ENCODE measurements at places on chromosomes 12 and 14.

- DNase-seq = no peak
Observed at GRCh38 chr12:48336564-48336963, 14.2 kb downstream of the ZNF641 start.

DNA sequence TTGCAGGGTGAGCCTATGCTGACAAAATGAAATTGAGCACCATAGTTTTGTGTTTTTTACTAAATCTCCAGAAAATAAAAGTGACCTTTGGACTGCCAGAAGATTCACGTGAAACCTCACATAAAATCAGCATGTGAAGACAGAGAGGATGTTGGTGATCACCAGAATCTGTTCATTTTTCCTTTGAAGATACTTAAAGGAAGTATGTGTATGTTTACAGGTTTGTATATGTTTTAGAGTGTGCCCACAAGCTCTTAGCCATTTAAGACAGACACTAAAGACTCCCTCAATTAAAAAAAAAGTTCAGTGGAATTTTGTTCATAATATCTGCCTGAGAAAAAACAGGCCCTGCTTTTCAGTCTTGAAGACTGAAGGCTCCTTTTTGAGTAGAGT lies 25.9 kb downstream of the DDX47 start:
- DNase-seq = peak; percentile 38

DNA sequence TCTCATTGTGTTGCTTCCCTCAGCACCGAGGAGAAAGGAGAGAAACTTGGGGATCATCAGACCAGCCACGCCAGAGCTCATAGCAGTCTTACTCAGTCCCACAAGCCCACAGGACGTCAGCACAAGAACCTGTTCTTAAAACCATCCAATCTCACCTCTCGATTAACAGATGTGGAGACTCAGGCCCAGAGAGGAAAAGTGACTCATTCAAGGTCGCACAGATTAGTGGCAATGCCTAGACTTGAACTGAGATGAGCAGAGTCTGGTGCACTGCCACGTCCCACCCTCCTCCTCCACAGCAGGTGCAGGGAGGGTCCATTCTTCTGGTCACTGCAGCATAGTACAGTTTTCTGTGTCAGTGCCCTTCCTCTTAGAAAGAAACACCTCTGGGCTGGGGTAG lies 154.9 kb upstream of the PZP start:
- no peak for DNase-seq

- no peak for DNase-seq
Observed at GRCh38 chr12:74647256-74647655, 109.6 kb downstream of the ATXN7L3B start.

- DNase-seq = no peak
Observed at GRCh38 chr14:104473649-104474494, 105.7 kb upstream of the C14orf180 start.

GRCh38 chr14:30317729-30318128 lies 241.2 kb upstream of the G2E3 start:
- DNase-seq = no peak

- no peak for DNase-seq
Observed at GRCh38 chr12:84036912-84037311, 875.7 kb downstream of the SLC6A15 start.

DNA sequence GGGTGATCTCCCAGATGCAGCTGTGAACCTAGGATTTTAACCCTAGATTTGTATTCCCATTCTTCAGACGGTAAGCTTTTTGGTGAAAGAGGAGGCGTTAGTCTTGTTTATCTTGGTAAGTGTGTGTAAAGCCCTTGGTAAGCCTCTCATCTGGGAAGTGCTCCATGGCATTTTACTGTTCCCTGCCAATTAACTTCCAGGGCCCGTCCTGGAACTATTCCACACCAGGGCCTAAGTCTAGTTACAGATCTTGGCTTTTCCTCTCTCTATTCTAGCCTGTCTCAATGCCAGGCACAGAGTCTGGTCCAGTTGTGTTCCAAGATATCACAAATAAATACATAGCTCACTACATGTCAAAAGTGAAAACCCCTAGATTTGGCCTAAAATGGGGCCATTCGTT lies 42.4 kb downstream of the YEATS4 start:
- no peak for DNase-seq

GRCh38 chr12:12660201-12660600 lies 35.8 kb downstream of the GPR19 start:
- DNase-seq = no peak

DNA sequence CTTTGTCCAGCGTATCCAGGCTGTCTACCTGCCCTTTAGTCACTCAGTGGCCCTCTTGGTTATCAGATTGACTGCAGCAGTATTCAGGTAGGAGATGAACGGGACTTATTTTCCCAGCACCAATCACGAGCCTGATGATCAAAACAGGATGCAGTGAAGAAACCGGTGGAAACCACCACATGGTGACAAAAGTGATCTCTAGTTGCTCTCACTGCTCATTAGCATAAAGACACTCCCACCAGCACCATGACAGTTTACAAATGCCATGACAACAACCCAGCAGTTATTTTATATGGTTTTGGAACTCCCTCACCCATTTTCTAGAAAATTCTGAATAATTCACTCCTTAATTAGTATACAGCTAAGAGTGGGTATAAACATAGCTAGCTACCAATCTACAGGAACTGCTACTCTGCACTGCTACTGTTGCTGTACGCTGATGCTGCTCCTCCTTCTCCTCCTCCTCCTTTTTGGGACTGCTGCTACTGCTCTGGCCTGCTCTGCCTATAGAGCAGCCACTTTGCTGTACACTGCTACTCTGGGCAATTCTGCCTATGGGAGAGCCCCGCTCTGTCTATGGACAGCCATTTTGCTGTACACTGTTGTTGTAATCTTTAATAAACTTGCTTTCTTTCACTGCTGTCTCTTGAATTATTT lies 142.5 kb upstream of the SSTR1 start:
- DNase-seq = peak; percentile 90

All from naive thymus-derived CD4-positive, alpha-beta T cell (primary cell).